ENCODE measurements at places on chromosomes 6 and 20.

- no peak for DNase-seq
These were observed 150.2 kb upstream of the RNF217 start for GRCh38 chr6:124812067-124812466.

DNA sequence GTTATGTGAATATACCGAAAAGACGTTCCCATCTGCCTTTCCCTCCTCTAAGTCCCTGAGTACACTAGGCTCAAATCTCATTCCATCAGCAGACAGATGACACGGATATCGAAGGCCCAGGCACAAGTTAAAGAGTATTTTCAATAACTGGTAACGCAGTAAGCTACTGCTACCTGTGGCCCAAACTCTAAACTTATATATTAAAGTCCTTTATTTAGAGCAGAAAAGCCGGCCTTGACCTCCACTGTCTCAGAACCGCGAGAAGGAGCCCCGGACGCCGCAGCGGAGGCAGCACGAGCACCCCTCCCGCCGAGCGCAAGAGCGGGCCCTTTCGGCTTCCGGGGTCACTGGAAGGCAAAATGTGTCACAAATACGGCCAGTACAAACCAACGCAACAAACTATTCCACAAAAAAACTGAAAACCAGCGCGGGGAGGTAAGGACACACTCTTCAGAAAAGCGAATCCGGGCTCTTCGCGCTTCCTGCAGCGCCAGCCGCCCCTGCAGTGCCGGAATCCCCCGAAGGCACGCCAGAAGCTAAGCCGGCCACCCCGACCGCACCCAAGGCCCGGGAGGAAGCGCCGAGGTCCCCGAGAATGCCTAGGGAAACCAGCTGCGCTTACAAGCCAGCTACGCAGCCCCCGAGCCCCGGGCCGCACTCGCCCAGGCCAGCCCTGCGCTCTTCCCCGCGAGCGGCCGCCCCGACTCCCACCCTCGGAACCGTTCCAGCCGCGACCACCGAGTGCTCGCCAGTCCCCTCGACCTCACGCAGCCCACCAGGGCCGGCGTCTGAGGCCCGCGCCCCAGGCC, 681 bp downstream of the DIDO1 start:
- no peak for DNase-seq

DNA sequence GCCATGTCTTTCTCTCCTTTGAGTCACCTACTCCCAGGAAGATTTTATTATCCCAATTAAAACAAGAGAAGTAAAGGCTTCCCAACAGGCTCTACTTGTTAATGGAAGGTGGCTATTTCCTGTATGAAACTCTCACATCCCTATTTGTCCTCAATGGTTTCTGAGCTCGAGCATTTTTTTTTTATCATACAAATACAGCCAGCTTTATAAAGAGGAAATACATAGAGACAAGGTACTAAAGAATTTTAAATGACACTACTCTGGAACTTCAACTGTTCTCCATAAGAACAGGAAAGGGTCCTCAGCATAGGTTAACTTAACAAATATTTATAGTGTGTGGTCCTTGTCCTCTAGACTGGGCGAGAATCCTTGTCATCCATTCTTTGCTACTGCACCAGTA, 41.0 kb downstream of the TSHZ2 start:
- no peak for DNase-seq

- peak; percentile 24 for DNase-seq
These were observed at the start of gene BEND3 for GRCh38 chr6:107114926-107115694. Gene BEND3 (minus strand): TSS chr6:107115515. CDS start chr6:107099285, 16,230 bp downstream.

DNA sequence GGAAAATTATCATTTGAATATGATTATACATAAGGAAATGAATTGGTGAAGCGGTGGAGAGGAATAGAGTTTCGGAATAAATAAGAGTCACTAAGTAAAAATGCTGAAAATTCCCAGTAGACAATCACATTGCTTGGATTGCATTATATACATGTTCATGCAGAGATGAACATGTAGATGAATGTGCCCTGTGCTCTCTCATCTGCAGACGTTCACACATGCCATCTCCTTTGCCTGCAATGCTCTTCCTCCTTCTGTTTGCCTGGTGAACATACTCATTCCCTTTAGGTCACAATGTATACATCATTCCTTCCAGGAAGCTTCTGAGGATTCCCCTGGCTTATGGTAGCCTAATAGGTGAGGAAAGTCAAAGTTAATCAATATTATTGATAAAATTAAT, 17.9 kb downstream of the DCDC2 start:
- DNase-seq: no peak

GRCh38 chr6:62324834-62325233, 38.8 kb upstream of the KHDRBS2 start:
- no peak for DNase-seq

DNA sequence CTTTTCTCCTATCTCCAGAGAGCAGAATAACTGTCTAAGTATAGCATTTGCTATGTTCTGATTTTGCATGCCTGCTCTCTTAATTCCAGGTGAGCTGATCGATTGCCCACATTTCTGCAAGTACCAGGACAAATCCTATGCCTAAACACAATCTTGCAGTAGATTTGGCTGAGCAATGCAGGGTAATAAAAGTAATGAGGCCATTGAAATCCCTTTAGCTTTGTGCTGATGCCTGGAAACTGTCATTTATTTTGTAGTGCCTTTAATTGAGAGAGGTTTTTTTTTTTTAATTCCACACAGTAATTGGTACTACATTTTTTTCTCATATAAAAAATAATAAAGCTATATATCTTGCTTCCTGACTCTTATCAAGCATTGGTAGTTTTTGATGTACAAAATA, 252.3 kb downstream of the NKAIN2 start:
- no peak for DNase-seq

- no peak for DNase-seq
These were observed 87.4 kb upstream of the KCNK16 start for GRCh38 chr6:39409889-39410288.

- DNase-seq: no peak
These were observed 230.9 kb downstream of the SYNDIG1 start for GRCh38 chr20:24700166-24700860.

DNA sequence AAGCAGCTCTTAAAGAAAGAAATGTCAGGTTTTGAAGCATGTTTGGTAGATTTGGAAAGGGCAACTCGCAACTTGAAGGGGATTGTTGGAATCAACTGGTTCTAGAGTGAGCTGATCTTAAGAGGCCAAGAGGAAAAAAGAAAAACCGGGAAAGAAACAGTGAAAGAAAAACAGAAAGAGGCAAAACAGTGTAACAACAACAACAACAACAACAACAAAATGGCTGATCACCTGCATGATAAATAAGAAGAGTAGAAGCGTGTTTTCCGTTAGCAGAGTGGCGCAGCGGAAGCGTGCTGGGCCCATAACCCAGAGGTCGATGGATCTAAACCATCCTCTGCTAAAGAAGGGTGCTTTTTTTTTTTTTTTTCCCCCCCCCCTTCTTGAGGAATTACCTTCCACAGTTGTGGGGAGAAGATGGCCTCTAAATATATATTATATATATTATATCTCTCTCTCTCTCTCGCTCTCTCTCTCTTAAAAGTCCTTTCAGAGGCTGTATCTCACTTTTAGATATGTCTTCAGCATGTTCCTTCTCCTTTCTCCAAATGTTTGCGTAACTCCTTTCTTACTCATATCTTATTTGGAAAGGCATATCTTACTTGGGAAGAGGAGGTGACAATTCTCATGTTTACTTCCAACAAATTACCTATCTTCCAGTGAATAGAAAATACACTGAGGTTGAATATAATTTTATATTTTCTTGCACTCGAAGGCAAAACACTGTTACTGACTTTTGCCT, 134.4 kb downstream of the OR2B2 start:
- DNase-seq: no peak

- no peak for DNase-seq
These were observed 9.4 kb downstream of the MAS1 start for GRCh38 chr6:159899994-159900745.

GRCh38 chr6:87251225-87251624, 71.2 kb upstream of the SMIM8 start:
- no peak for DNase-seq

DNA sequence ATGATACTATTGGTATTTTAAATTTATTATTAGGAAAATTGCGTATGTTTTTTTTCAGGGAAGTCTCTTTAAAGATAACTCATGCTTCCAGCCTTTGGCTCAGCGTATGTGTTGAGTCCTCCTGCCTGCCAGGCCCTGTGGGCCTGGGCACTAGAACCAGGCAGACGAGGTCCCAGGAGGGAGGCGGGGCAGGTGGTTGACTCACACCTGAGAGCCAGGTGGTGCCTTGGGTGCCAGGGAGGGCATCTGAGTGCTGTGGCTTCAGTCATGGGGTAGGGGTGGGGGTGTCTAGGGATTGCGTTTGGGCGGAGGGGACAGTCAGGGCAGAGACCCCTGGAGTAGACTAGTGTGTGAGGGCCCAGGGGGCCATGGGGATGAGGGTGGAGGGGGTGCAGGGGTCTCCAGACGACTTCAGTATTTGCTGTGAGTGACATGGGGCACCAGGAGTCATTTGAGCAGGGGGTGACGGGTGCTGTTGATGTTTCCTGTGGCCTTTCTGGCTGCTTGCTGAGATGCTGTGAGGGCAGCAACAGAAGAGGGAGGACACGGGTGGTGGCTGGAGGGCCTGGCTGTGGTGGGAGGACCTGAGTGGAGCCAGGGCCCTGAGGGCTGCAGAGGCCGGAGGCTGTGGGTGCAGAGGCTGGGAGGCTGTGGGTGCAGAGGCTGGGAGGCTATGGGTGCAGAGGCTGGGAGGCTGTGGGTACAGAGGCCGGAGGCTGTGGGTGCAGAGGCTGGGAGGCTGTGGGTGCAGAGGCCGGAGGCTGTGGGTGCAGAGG, 14.8 kb upstream of the ADRM1 start:
- DNase-seq: no peak

GRCh38 chr6:80457439-80457933, 351.0 kb downstream of the BCKDHB start:
- no peak for DNase-seq

GRCh38 chr6:33198159-33198852, 2.2 kb downstream of the RXRB start:
- no peak for DNase-seq

- DNase-seq: no peak
These were observed 119.9 kb upstream of the TRAF3IP2 start for GRCh38 chr6:111725446-111726112.

- DNase-seq: no peak
These were observed 13.0 kb upstream of the PFDN4 start for GRCh38 chr20:54194724-54195438.

DNA sequence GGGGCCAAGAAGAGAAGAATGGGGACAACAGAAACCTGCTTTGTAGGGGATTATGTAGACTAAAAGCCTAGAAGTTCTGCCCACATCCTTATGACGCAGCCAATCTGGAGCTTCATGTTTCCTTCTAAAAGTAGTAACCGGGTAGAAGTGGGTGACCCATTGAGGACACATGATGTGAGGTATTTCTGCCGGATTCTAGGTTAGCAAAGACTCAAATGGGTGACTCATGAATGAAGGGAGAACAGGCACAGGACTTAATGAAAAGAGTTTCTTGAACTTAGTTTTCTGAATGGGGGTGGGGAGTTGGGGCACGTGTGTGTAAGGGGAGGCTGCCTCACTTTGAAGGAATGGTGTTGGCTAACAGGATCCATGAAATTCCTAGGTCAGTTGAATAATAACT, 68.8 kb downstream of the CDS2 start:
- DNase-seq: no peak

GRCh38 chr20:675453-676314, at the start of gene SCRT2:
Gene SCRT2 (minus strand): TSS chr20:675802. CDS start chr20:675601, 201 bp downstream.
- DNase-seq: peak; percentile 15

DNA sequence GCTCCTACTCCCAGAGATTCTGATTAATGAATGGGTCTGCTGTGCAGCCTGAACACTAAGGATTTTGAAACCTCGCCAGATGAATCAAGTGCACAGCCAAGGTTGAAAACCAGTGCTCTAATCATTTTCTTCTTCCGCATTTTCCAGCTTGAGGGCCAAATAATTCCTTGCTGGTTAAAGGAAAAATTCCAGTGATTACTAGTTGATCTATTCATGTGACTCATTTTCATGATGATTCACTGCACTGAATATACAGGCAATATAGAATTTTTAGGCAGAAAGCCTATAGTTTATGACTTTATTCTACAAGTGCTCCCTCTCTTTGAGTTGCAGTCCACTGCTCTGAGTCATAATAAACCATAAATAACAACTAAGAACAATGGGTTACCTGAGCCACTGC, 80.6 kb upstream of the PROKR2 start:
- DNase-seq: no peak

DNA sequence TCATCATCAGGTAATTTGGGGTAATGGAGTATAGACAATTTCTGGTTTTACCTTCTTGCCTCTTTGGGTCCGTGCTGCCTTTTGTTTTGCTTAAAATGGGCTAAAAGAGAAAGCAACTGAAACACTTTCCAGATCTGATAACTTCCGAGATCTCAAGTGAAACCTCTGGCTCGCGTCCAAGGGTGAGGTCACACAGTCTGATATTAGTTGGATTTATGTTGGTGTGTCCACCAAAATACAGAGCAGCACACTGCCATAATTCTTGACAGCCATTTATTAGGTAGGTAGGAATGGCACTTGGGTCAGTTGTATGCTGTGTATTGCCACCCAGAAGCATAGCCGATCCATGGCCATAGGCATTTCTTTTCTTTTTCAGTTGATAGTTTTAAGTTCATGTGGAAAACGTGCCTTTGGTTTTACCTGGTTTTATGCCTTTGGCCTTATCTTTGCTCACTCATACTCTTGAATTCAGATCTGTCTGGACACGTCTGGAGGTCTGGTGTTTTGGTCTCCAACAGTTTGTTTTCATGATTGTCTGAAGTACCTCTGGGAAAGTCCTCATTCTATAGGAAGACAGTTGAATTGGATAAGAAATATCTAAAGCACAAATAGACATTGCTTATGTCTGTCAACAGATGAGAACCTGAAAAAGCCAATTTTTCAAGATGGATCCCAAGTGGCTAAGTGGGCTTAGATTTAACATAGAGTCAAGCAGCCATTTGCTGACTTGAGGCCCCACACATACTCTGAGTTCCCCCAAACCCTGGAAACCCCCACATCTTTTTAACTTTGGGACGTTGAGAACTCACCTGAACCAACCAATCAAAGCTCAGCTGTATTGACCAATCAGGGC, 320.8 kb downstream of the SOX4 start:
- no peak for DNase-seq

DNA sequence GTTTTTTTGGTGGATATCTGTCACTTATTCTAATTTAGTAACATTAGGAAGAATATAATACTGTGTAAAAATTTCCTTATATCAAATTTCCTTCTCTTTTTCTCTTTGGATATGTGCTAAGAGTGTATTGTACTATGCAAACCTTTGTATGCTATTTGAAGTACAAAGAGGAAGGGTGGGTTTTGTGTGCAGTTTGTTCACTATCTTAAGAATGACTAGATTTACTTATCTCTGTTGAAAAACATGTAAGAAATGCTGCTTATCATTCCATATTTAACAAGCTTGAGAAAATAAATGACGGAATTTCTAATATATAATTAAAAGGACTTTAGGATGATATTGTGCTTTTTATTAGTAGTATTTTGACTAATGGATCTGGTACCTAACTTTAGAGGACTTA, 13.1 kb downstream of the CD2AP start:
- no peak for DNase-seq

- no peak for DNase-seq
These were observed 197.1 kb upstream of the RGS17 start for GRCh38 chr6:153328194-153328593.

- no peak for DNase-seq
These were observed 7.9 kb upstream of the TMEM217 start for GRCh38 chr6:37265860-37266259.

Data from stimulated activated CD4-positive, alpha-beta T cell treated with anti-CD3 and anti-CD28 coated beads, TNF-alpha, amount 100 ng/mL, for 1 hour (primary cell).